Stimulated activated CD4-positive, alpha-beta T cell treated with anti-CD3 and anti-CD28 coated beads, Interleukin-4, amount 100 ng/mL, for 4 hours (primary cell): ENCODE measurements at places on chromosomes 7 and 10.

- no peak for DNase-seq
Measured at GRCh38 chr10:32788359-32788758, 169.7 kb downstream of the ITGB1 start.

GRCh38 chr7:142595816-142596516 is 153.3 kb upstream of the PRSS1 start:
- no peak for DNase-seq

- DNase-seq: no peak
Measured at GRCh38 chr10:31820096-31820495, 108.5 kb downstream of the ARHGAP12 start.

DNA sequence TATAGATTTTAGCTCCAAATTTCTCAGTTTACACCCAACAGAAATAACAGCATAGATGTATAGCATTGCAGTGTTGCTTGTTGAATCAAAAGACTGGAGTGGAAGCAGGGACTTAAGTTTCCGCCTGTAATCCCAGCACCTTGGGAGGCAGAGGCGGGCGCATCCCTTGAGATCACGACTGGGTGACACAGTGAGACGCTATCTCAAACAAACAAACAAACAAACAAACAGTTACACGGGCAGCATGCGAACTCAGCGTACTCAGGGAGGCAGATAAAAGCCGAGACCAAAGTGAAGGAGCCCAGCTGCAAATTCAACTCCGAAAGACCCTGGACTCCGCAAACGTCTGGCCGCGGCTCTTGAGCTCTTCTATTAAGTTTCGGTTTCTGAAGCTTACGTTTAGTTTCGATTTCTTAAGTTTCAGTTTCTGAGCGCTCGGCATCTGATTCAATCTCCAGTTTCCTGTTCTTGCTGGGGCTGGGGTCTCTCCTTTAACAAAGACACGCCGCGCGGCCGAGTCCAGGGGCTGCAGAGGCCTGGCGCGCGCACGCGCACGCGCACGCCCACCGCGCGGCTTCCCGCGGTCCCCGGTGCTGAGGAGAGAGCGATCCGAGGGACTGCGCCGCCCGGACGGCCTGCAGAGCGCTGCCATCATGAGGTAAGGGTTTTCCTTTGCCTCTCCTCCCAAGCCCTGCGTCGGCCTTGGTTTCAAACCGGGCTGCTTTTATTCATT is at the start of gene IFIT5:
TSS of gene IFIT5 (plus strand) at position 423 of the 733 bp plus-strand sequence. CDS start at position 654, 231 bp downstream.
- DNase-seq: peak; percentile 47

GRCh38 chr7:64651203-64651602 is 14.7 kb upstream of the ZNF107 start:
- no peak for DNase-seq

DNA sequence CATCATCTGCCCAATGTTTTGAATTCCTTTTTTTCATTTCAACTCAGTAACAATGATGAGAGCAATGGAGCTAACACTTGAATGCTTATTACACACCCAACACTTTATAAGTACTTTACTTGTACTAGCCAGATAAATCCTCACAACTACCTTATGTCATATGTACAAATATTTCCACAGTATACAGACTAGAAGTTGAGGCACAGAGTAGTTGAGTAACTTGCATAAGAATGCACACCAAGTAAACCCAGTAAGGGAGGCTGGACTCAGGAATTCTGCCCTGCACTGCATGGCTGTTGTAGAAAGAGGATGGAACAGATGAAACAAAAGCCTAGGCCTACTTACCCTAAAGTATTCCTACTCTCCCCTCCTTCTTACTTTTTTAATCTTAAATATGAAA is 15.8 kb downstream of the DPY19L1 start:
- no peak for DNase-seq
